ENCODE measurements at places on chromosomes 4 and X.
A peak's percentile ranks its signal among the peaks of the same experiment; 100 is the strongest.

GRCh38 chr4:16869594-16870245 lies 28.7 kb downstream of the LDB2 start:
- no peak for DNase-seq

GRCh38 chr4:139555705-139556070 lies 331 bp downstream of the SETD7 start:
- no peak for DNase-seq

DNA sequence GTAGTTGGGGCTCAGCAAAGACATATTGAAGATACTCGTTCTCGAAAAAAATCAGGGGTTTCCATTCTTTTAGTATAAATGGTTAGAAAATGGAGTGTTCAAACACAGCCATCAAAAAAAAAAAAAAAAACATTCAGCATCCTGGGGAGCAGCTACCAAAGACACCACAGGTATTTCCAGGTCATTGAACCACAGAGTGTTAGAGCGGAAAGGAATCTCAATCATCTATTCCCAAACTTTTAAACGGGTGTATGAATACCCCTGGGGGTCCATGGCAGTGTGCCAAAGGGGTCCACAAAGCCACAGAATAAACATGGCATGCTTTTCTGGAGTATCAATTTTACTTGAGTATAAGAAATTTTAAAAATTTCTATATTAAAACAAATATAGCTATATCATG lies 6.9 kb upstream of the FGF16 start:
- DNase-seq, result no peak

- DNase-seq, result no peak
Observed at GRCh38 chrX:124488412-124489161, 142.2 kb downstream of the SH2D1A start.

DNA sequence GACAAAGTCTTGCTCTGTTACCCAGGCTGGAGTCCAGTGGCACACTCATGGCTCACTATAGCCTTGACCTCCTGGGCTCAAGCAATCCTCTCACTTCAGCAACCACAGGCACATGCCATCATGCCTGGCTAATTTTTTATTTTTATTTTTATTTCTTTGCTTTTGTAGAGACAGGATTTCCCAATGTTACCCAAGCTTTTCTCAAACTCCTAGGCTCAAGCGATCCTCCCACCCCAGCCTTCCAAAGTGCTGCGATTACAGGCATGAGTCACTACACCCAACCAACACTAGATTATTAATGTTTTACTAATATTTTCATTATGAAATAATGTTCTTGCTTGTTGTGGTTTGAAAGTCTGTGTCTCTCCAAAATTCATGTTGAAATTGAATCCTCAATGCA lies 5.2 kb upstream of the ACTRT1 start:
- no peak for DNase-seq

- DNase-seq, result no peak
Observed at GRCh38 chr4:17437396-17437795, 74.5 kb downstream of the QDPR start.

DNA sequence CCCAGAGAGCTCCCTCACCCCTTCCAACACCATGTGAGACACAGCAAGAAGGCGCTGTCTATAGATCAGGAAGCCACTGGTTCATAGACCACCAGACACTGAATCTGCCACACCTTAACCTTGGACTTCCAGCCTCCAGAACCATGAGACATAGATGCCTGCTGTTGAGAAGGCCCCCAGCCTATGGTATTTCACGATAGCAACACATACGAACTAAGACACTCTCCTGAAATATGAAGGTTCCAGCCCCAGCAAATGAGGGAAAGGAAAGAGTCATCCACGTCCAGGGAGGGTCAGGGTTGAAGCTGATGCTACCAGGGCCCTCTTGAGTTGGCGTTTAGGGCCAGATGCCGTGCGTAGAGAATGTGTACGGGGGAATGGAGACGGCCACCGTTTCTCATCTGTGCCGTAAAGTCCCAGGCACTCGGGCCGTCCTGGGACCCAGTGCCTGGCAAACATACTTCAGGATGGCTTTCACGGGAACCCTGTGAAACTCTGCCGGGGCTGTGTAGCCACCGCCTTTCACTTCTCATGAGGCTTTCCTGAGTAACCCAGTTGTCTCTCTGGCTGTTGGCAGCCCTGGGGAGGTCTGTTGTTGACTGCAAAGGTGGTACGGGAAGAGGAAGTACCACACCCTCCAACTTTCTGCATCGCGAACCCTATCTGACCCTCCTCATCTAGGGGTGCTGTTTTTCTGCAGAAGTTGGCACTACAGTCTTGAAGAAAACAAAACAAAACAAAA lies 17.7 kb upstream of the P2RY8 start:
- DNase-seq, result no peak

DNA sequence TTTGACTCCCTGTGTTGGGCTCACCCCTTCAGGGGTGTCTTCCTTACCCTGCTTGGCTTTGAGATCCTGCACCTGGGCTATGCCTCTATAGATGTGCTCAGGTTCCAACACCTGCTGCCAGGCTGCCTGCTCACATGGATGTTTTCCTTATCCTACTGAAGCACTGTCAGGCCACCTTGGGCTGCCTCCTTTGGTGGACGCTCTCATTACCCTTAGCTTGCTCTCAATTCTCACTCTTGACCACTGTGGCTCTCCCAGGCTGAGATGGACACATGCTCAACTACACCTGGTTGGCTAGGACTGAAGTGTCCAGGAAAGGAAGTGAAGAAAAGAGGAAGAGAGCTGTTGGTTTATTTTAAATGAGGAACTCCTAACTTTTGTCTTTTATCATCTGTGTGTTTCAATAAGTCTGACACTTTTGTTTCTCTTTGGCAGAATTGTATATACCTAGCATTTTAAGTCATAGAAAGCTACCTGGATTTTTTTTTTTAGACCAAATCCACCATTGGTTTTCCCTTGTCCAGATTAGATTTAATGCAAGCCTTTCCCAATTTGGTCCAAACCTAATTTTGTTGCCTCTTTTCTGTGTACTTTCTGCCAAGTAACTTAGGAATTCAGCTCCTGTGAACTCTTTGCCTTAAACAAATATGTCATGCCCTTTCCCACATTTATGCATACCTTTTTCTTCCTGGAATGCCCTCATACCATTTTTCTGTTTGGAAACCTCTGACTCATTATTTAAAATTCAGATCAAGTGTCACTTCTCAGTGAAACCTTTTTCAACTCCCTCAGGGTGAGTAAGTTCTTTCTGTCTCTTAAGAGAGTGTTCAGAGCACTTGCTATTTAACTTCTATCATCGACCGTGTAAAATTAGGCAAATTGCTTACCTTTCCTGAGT lies 175.8 kb downstream of the GC start:
- no peak for DNase-seq

DNA sequence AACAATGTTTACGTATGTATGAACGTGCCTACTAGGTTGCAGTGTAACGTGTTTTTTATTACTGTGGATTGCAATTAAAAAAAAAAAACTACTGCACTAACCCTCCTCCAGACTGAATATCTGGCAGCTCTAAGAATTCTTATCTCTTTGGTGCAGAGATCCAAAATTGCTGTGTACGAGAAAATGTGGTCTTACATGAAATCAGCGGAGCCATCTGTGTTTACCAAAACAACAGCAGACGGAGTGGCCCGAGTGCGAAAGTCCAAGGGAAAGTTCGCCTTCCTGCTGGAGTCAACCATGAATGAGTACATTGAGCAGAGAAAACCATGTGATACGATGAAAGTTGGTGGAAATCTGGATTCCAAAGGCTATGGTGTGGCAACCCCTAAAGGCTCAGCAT lies 268.1 kb downstream of the THOC2 start:
- no peak for DNase-seq

GRCh38 chrX:103688946-103689345 lies 2.4 kb upstream of the MORF4L2 start:
- DNase-seq, result peak; percentile 37

DNA sequence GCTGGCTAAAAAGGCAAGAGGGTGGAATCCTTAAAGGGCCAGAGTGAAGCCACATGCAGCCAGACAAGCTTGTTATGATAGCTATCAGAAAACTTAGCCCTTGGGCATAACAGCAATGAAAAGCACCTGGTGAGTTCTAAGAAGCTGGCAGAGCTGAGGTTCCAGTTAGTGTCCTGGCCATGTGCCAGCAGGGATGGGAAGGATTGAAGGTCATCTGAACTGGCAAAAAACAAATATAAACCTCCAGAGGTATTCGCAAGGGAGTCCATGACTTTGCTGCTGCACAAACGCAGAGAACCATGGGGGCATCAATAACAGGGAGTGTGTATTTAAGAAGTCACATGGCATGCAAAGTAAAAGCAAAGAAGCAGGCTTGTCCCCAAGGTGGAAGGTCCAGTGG lies 208.9 kb downstream of the FAM47A start:
- no peak for DNase-seq

DNA sequence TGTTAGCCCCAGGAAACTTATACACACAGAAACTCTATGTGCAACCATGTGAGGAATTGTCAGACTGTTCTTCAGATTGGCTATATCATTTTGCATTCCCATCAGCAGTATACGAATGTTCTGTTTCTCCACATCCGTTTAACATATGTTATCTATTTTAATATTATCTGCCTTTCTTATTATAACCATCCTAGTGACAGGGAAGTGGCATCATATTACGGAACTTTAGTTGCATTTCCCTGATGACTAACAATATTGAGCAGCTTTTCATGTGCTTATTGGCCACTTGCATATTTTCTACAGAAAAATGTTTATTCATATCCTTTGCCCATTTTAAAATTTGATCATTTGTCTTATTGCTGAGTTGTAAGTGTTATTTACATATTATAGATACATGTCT lies 36.5 kb upstream of the IL15 start:
- no peak for DNase-seq

DNA sequence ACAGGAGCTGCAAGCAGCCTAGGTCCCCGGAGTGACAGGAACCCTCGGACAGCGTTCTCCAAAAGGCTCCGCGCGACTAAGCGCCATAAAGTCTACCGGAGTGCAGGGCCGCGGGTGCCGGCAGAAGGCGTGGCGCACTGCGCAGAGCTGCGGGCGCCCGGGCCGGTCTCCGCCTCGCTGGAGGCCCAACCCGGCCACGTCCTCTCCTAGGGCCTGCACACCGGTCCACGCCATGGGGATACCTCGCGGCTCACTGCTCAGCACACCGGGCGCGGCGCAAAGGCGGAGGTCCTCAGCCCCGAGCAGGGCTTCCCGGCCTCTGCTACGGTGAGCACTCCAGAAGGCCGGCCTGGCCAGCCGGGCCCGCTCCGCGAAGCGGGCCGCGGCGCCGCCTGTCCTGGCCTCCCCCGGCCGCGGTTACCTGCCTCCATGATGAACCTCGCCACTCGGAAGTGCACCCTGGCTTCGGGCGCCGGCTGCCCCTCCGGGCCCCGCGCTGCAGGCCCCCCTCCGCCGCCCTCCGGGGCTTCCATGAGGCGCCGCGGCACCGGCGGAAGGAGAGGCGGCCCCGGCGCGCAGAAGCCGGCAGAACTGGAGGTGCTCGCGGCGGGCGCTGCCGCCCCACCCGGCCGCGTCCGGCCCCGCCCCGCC lies at the start of gene CCNQ:
CCNQ (minus strand) TSS at position 599 of the 651 bp plus-strand sequence; CDS start at position 533, 66 bp downstream.
- DNase-seq, result no peak

DNA sequence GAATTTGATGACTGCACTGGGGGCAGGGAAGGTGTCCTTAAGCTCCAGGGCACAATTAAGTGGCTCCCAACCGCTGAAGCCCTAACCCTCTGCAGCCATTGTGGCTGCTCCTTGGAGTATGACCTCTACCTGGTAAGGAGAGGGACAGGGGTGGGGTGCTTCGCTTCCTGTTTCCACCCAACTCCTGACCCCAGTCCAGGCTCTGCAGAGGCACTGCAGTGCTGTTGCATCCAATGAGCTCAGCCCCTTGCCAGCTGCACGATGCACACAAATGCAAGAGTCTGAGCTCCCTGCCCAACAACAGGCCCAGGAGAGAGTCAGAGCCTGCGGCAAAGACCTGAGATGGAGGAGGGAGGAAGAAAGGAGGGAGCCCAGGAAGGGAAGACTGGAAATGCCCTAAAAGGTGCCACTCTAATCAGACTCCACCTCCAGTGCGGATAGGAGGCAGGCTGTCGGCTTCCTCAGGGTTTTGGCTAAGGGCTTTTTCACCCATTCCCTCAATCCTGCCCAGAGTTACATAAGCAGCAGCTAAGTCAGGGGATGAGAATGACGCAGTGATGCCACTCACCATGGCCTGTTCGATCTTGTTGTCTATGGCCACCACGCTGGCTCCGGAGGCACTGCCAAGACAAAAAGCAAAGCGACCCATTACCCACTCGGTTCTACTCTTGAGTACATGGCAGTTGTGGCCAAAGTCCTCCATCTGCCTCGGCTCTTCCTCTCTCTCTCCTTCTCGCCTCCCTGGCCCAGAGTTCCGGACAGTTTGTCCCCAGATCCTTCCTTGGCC lies 60.1 kb downstream of the TSC22D3 start:
- no peak for DNase-seq

GRCh38 chrX:120790118-120790517 lies 85.5 kb downstream of the CT47B1 start:
- peak; percentile 60 for DNase-seq

GRCh38 chr4:113006632-113007031 lies 42.8 kb upstream of the ANK2 start:
- no peak for DNase-seq

- no peak for DNase-seq
Observed at GRCh38 chr4:68410643-68411042, 36.6 kb upstream of the TMPRSS11E start.

DNA sequence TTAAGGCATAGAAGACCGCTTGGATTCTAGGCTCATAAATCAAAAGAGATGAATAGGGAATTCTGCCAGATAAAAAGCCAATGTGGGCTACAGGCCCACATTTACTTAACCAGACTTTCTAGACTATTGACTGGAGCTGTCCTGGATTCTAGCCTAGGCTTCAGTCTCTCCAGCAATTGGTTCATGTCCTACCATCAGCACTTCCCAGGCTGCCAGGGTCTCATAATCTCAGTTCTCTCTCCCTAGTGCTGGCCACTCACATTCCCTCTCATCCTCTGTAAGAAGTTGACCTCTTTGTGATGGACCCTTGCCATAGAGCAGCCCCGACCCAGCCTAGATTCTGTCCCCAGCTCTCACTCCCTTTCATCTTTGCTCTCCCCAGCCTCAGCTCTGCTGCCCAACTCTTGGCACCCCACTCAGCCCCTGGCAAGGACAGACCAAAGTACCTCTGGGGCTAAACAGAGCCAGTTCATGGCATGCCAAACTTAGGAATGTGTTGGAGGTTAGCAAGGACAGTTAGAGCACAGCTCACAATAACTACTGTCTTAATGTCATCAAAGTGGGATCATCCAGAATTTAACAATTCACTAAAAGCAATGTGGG lies 396.2 kb downstream of the INPP4B start:
- DNase-seq, result no peak

DNA sequence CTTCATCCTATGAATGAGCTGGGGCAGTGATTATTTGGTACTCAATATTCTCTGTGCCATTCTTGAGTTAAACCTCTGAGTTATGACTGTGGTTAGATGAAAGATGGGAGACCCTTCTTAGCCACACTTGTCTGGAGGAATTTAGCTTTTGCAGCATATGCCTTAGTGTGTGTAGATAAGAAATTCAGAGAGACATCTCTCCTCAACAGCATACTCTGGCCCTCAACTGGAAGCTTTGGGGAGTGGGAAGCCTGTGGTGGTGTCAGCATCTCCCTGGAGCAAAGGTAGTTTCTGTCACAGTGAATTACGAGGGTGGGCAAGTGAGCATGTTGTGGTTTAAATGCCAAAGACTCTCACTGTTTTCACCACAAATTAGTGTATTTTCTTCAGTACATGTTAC lies 58.7 kb downstream of the UGT2A3 start:
- no peak for DNase-seq

GRCh38 chrX:120768254-120768653 lies 107.4 kb downstream of the CT47B1 start:
- no peak for DNase-seq

- no peak for DNase-seq
Observed at GRCh38 chr4:122107680-122108079, 44.5 kb upstream of the BLTP1 start.
